Naive thymus-derived CD8-positive, alpha-beta T cell (primary cell): ENCODE measurements at places on chromosomes 3 and 15.

DNA sequence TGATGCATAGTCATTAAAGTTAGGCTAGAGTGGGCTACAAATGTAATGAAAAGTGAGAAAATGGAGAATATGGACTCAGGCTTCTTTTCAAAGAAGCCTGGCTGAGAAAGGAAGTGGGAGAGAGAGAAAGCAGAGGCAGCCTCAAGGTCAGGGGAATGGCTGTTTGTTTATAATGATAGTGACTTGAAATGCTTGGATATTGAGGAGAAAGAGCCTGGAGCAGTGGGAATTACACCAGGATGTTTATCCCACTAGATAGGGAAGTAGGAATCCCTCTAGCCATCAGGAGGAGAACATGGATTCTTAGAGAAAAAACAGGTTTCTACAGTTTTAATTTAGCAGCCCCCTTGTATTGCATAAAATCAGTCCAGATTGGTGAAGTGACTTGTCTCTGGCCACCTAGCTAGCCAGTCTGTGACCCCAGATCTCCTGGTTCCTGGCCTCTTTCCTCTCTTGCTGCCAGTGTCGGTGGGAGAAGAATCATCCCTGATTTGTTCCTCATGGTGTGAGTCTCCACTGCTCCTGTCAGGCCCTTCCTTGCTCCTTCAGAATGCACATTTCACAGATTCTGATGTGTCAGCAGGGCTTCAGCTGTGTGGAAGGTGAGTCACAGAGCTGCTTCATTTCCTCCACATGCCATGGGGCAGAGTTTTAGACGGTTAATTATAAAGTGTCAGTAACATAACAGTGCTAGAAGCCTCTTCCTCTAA lies 32.9 kb downstream of the SEMA6D start:
- DNase-seq, result no peak

DNA sequence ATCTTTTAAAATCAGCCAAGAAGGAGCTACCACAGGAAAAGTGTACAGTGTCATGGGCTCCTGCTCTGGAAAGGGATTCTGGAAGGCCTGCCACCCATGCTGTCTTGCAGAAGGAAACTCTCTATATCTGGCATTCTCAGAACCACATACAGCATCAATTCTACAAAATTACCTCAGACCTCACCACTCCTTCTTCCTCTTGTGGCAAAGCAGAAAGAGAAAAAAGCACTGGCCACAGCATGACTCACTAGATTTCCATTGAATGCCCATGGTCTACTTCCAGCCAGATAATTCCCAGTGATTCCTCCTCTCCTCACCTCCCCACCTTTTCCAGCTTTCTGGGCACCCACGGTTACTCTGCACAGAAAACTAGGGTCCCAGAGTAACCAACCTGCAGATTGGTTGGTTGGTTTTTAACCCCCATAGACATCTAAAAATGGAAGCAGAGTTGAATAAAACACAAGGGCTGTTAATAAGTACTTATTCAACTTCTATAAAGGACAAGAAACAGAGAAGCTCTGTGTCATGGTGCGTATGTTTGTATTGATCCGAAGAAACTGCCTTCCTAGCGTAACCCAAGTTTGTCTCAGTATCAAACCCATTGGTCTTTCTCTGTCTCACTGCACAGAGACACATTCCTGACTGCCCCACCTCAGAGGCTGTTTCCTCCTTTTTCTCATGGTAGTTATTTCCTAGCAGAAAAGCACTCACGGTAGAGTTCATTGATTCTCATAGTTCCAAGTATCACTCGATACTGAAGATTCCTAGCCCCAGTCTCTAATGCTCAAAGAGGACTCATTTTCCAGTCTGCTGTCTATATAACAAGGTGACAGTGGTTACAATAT lies 67.7 kb downstream of the LDHAL6B start:
- DNase-seq, result no peak

- no peak for DNase-seq
Measured at GRCh38 chr3:69696367-69696766, 42.9 kb upstream of the MITF start.

DNA sequence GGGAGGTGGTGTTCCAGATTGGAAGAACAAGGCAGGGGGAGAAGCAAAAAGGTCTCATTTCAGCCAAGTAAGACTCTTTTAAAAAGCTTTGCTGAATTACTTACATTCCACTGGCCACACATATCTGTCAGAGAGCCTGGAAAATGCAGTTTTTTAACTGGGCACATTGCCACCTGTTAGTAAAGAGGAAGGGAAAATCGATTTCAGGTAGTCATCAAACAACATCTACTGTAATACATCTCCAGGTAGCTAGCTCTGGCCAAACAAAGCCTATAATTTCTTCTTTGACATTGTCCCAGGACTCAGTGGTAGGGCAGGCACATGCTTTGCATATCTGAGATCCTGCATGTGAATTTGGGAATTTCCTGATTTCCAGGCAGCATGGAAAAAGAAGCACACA lies 480.7 kb upstream of the SUCLG2 start:
- DNase-seq, result no peak

GRCh38 chr3:120831066-120831465 lies 76.9 kb upstream of the STXBP5L start:
- no peak for DNase-seq

GRCh38 chr3:60417576-60417975 lies 833.7 kb downstream of the FHIT start:
- DNase-seq, result no peak

DNA sequence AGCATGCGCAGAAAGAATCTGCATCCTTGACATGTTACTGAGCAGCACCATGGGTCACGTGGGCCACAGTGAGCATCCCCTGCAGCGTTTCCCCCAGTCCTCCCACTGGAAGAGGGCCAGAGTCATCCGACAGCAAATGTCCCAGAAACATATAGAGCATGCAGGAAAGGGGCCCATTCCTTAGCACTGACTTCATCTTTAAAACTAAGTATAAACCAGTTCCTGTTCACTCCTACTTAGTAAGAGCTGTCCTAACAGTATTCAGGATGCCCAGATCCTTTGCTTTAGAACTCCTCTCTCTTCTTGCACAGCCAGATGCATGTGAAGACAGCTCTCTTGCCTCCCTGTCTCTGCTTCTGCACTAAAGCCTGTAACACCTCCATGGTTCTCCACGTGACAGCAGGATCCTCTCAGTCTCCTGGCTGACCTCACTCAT lies 79.3 kb upstream of the OXTR start:
- no peak for DNase-seq
